ENCODE measurements at places on chromosomes 11 and 22. TPM values are rescaled to one million over a fixed set of nuclear protein-coding genes. Genes with fewer than 3 reads are reported as not detected.

The ANO9 gene
- total RNA-seq, result 17.0 TPM

The SPTY2D1 gene
- total RNA-seq, result 20.7 TPM

The IL17REL gene
- total RNA-seq, result not detected

The OR8H3 gene
- total RNA-seq, result not detected

The CLTCL1 gene
- total RNA-seq, result 7.0 TPM

The PNPLA3 gene
- 4.6 TPM for total RNA-seq

The KCNK4 gene
- total RNA-seq, result 0.26 TPM

The TBX10 gene
- not detected for total RNA-seq

The JAM3 gene
- 15.6 TPM for total RNA-seq

The MFNG gene
- 47.9 TPM for total RNA-seq

DNA sequence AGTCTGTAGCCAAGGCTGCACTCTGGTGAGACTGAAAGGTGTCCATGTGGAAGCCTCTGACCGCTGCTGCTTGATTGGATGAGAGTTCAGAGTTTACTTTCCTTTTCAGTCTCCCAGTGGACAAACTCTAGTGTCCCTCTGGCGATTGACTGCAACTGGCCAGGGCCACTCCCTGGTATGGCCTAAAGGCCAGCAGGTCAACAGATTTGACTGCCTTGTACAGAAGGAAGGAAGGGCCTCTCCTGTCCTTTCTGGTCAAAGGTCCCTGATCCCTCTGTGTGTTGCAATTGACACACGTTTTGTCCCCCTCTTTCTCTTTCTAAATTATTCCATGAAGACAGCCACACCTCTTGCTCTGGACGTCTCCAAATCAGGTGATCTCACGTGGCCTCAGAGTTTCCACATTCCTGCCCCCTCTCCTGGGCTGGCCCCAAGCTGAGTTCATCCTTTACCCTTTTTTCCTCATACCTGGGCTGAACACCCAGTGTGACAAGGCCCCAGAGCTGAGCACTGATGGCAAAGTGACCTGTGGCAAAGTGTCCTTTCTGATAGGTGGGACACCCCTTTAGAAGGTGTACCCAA is 18.7 kb upstream of the FBLN1 start:
- DNase-seq, result no peak

- DNase-seq, result no peak
Observed at GRCh38 chr22:17627961-17628405, 566 bp downstream of the ATP6V1E1 start.

GRCh38 chr11:110069158-110069737 is 23.9 kb upstream of the ZC3H12C start:
- no peak for DNase-seq

DNA sequence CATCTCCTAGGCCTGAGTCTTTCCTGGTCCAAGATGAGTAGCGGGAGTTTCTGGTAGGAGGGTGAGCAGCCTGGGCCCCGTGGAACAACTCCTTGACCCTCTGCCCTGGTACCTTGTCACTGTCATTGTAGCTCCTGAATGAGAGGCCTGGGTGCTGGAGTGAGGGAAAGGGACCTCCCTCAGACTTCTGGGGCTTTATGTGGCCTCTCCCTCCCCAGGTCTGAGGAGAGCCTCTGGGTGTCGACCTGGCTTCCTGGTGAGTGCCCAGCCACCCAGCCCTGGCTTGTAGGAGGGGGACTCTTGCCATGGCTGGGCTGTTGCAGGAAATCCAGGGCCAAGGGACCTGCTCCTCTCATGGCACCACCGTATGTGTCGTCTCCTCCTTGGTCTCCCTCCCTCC is 3.9 kb downstream of the P2RY2 start:
- DNase-seq, result no peak

GRCh38 chr11:57126766-57127400 is 54.9 kb upstream of the LRRC55 start:
- DNase-seq, result no peak

DNA sequence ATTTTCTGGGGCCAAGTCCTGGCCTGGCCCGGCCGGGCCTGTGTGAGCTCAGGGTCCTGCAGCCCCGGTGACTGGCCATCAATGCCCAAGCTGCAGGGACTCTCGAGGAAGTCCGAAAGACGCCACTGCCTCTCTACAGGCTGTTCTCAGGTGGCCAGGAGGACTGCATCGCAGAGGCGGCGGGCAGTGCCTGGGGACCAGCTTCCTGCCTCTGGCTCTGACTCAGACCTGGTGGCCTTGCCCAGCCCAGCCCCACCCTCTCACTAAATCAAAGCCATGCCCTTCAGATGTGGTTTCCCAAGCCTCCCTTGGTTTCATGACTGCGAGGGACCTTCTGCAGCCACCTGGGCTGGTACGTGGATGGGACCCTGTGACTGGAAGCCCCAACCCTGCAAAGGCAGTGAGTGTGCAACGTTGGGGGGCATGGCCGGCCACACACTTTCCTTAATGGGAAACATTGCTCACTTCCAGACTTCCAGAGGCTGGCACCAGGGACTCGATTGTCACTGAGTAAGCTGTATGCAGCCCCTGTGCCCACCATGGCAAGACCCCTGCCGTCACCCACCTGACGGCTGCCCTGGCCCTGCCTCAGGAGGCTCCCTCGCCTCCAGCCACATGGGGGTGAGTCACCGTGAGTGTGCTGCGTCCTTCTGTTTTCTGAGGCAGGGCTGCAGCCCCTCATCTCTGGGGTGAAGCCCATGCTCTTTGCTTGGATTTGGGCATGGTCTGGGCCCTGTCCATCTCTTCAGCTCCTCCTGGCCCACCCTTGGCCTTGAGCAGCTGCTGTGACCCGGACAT is 6.0 kb upstream of the FGF3 start:
- DNase-seq, result no peak

DNA sequence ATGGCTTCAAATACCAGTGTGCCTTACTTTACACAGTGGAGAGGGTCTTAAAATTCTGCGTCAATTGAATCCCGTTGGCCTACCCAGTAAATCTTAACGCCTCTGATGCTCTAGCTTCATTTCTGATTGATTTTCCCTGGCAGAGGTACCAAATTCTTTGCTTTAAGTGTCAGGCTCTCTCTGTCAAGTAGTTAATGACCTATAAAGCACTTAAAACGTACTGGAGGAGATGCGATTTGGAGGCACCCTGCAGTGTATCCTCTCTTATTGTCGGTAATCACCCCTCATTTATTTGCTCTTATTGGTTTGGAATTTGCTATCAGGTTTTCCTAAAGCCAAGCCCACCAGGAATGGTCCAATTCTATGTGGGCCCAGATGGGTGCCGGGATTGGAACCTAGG is 59.2 kb downstream of the NFAM1 start:
- DNase-seq, result no peak

- DNase-seq, result no peak
Observed at GRCh38 chr22:26588729-26589366, 1.1 kb downstream of the TPST2 start.

DNA sequence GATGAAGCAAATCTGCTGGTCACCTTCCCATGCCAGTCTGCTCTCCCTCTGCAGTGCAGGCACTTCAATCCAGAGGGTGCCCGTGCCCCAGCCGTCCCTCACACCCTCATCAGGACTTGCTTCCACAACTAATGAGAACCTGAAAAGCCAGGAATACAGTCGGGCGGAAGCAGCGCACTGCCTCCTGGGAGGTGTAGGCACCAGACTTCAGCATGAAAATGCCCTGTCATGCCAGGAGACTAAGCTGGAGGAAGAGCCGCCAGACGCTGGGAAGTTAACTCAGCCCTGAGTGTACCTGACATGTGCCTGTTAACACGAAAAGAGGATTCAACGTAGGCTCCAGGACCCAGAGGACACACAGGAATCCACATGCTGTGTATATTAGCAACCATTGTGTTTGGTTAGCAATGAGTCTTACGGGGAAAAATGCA is 40.1 kb upstream of the FLI1 start:
- DNase-seq, result peak; percentile 82

DNA sequence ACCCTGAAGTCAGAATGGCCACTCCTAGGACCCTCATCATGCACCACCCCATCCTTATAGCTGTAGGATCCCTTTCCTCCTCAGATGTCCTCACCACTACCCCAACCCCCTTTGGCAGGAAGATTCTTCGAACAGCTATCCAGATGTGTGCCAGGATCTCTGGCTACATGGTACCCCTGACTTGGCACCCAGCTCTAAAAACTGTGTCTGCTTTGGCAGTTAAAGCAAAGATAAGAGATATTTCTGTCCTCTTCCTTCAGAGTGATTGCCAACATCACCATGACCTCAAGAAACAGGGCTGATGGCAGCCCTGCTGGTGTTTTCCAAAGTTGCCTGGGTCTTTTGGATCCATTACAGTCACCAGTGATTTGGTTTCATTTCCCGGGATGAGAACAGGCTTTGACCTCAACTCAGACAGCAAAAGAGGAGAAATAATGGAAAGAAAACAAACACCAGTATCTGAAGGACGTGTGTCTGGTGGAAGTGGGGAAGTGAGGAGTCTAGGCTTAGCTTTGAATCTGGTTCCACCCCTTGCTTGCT is 4.3 kb upstream of the NRIP3 start:
- no peak for DNase-seq

- DNase-seq, result no peak
Observed at GRCh38 chr22:36497910-36498665, 8.8 kb downstream of the FOXRED2 start.

GRCh38 chr22:33785283-33785968 is 134.8 kb downstream of the LARGE1 start:
- DNase-seq, result no peak

- DNase-seq, result no peak
Observed at GRCh38 chr22:38139901-38140300, 29.4 kb upstream of the BAIAP2L2 start.

DNA sequence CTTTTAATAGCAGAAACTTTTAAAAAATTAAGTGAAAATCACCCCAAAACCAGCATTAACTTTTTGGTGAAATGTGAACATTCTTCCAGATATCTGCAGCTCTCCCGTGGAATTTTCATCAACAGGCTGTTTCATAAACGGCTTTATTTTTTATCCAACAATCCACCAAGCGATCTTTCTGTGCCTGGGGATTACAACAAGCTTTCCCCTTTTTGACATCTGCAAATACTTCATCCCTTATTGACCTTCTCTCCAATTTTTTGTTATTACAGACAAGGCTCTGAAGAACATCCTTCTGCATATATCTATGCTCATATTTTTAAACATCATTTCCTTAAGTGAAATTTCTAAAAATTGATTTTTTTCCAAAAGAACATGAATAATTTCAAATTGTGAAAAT is 5.8 kb upstream of the SERPINH1 start:
- DNase-seq, result no peak

- no peak for DNase-seq
Observed at GRCh38 chr11:14967581-14968243, 4.4 kb downstream of the CALCA start.

DNA sequence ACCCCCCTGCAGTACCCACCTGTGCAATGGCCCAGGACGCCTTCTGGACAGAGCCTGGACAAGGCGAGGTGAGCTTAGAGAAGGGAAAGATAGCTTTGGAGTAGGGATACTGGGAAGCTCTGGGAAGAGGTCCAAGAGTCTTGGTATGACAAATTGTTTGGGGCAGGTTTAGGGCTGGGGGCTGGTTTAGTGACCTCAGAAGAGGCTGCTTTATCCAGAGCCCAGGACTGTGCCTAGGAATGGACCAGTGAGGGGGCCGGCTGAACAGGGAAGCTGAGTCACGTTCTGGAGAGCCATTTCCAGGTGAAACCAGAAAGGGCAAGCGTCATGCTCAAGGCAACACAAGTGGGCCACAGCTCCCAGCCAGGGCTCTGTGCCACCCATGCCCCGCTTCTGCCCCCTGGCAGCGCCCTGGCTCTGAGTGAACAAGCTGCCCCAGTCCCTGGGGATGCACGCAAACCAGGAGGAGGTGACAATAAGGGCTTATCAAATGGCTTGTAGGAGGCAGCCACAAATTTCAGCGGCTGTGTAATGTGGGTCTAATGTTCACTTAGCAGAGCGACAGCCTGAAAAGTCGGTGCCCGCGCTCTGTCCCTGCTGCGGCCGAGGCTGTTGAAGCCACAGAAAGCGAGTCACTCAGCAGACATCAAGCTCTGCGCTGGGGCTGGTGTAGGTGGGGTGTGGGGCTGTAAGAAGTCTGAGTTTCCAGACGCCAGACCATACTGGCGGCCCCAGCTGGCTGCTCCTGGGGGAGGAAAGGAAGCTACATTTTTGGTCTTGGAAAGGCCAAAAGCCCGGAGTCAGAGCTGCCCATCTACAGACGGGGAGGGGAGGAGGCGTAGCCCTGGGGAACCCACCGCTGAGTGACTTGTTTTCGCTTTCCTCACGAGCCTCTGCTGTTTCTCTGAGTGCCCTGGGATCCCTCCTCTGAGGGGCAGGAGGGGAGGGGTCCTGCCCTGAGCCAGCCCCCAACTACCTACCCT is 18.3 kb upstream of the SYT7 start:
- no peak for DNase-seq

Data from upper lobe of left lung (tissue), 6 donors.